ENCODE measurements at places on chromosomes 4 and X.

DNA sequence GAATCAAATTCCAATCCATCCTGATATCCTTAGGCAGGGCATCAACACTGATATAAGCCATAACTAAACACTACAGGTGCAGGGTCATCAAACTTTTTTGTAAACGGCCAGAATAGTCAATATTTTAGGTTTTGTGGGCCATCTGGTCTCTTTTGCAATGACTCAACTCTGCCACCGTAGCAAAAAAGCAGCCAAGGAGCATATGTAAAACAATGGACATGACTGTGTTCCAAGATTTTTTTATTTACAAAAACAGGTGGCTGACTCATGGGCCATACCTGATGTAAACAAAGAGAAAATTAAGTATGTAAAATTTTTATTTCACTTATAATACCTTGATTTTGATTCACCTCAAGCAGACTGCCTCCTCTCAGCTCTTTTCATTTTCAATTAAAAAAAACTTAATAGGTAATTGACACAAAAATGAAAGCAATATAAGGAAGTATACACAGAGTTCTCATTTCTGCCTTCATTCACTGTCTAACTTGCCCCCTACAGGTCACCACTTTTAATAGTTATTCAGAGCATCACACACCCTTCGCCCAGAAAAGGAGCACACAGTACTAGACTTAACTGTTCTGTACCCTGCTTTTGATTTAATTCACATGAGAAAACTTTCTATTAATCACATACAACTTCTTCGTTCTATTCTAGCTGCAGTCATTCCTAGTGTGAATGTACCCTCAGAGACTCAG is 35.3 kb upstream of the GPM6B start:
- no peak for DNase-seq

GRCh38 chrX:46326161-46326560 is 219.1 kb downstream of the ZNF674 start:
- no peak for DNase-seq

DNA sequence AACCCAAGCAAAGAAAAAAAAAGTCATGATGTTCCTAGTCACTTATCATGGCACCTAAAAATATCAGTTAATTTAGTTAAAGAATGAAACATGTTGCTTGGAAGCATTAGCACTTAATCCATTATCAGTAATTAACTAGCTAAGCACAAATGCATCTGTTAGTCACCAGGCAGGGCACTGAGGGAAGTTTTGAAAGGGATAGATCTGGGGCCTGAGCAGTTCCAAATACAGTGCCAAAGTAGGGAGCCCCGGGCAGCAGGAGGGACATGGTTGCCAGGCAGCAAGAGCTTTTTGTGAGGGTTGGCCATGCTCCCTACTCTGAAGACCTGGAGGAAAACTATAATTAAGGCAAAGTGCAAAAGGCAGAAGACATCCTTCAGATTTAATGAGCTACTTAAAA is 62.0 kb downstream of the PHKA1 start:
- DNase-seq: no peak

GRCh38 chr4:4582653-4583052 is 40.8 kb upstream of the STX18 start:
- DNase-seq: no peak

DNA sequence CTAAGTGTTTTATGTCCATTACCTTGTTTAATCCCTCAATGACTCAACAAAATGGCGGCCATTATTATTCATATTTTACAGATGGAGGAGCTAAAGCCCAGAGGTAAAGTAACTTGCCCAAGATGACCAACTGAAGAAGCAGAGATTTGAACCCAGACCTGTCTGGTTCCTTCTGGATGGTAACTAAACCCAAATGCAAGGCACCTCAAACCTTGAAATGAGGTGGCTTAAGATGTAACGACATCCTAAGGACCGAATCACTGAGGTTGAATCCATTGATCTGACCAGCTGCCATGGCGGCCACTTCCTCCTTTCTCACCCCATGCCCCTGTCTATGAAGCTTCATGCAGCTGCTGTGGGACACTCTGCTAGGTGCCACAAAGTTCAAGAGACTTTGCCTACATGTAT is 932 bp downstream of the TLR10 start:
- DNase-seq: no peak

GRCh38 chrX:71625471-71625870 is 7.2 kb upstream of the CXCR3 start:
- no peak for DNase-seq

DNA sequence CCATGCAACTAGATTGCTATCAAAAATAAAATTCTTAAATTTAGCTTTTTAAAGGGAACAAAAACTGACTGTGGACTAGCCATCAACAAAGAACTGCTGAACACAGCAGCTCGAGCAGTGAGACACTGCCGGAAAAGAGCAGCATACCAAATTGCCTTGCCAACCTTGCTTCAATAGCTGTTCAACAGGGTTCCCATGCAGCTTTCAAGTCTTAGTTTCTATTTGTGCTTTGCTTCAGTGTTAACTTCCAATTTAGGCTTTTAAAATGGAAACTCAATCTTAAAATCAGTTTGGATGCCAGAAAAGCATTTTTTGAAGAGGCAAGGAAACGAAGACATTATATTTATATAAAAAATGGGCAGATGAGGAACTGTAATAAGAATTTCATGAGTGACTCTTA is 463.4 kb upstream of the MAGEB18 start:
- no peak for DNase-seq

DNA sequence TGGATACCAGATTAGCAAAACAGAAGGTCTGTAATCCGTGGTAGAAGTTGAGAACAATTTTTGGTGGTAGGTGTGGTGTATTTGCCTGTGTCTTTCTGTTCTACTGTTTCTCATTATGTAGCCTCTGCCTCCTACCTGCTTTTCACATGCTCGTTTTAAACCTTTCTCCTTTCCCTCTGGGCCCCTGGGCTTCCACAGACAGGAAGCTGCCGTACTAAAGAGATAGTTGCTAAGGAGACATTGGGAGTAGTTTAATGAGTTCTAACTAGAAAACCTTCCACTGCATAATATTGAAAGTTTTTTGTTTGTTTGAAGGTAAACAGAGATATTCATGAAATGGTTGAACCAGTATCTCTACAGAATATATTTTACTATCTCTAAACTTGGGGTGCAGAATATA is 107.8 kb downstream of the STOX2 start:
- no peak for DNase-seq

DNA sequence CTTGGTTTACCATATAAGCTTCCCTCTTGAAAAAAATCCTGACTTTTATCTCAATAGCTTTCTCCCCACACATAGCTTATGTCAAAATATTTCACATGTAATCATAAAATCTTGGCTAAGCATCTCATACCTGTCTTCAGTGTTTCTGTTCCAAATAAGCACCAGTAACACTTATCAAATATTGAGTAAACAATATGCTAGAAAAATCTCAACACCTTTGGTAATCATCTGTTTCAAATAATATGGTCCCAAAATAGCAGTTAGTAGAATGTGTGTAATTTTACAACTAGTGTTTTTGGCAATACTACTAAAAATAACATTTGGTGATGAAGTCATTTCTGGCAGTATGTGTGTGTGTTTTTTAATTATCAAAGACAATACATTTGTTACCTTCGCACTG is 2138.2 kb downstream of the PCDH7 start:
- no peak for DNase-seq

GRCh38 chrX:10660171-10660570 is 39.8 kb upstream of the MID1 start:
- no peak for DNase-seq

DNA sequence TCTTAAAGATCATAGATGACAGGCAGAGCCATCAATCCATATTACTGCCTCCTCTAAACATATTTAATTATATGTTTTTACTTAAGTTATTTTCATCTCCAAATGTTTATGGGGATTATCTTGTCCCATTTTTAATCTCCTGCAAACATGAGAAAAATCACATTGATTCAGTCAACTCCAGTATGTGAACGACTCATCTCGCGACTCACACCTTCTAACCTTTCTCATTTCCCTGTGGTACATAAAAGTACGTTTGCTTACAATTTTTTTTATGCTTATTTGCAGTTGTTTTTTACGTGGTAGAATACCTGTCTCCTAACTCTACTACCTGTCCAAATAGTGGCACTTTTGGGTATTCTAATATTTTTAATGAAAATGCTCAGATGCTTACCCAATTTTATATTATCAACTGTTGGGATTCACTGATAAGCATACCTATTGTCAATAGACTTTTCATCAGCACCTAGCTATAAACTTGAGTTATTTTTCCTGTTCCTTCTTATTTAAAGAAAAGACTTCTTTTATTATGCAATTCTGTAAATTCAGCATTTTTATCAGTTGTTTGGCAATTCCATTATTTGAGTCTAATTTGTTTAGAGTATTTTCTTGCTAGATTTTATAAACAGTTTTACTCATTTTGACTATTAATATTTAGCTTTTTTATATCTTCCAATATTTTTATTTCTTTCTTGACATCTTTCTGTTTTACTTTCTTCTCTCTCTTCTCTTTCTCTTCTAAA is 276.6 kb downstream of the ANK2 start:
- DNase-seq: no peak

- DNase-seq: no peak
Measured at GRCh38 chrX:140510895-140511295, 6.0 kb upstream of the SOX3 start.

- no peak for DNase-seq
Measured at GRCh38 chrX:130330146-130330545, 9.6 kb upstream of the SLC25A14 start.

GRCh38 chr4:184681916-184682315 is 32.4 kb downstream of the PRIMPOL start:
- DNase-seq: no peak

DNA sequence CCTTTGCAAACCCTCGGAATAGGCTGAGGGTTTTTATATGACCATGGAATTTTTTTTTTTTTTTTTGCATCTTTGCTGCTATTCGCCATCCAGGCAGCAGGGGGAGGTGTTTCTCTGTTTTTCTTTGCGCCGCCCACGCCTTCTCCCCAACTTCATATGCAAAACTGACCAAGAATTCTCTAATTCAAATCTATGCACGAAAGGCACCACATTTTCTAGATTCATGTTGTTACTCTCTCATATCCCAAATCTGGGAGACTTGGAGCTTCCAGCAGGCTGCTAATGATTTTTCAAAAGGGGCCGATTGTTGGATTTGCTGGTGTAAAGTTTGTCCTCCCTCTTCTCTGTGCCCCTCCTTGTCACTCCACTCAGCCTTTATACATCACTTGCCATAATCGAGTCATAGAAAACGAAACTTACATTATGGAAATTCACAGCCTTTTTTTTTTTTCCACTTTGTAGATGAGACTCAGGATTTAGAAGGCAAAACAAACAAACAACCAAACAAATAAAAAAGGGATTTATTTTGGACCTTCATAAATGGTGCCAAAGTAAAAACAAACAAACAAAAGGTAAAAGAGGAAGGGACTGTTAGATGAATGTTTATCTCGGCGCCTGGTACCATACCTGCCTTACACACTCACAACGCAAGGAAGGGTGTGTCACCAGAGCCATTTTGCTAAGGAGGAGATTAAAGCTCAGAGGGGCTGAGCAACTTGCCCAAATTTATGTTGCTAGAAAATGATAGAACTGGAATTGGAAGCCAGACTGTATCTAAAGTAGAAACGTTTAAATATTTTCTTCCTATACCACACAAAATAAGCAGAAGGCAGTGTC is 29.3 kb upstream of the BOD1L1 start:
- no peak for DNase-seq

GRCh38 chrX:16060252-16060651 is 63.1 kb upstream of the GRPR start:
- DNase-seq: no peak

- no peak for DNase-seq
Measured at GRCh38 chr4:147753047-147753446, 21.2 kb downstream of the ARHGAP10 start.

- no peak for DNase-seq
Measured at GRCh38 chrX:141619336-141619735, 29.8 kb downstream of the SPANXA2 start.

DNA sequence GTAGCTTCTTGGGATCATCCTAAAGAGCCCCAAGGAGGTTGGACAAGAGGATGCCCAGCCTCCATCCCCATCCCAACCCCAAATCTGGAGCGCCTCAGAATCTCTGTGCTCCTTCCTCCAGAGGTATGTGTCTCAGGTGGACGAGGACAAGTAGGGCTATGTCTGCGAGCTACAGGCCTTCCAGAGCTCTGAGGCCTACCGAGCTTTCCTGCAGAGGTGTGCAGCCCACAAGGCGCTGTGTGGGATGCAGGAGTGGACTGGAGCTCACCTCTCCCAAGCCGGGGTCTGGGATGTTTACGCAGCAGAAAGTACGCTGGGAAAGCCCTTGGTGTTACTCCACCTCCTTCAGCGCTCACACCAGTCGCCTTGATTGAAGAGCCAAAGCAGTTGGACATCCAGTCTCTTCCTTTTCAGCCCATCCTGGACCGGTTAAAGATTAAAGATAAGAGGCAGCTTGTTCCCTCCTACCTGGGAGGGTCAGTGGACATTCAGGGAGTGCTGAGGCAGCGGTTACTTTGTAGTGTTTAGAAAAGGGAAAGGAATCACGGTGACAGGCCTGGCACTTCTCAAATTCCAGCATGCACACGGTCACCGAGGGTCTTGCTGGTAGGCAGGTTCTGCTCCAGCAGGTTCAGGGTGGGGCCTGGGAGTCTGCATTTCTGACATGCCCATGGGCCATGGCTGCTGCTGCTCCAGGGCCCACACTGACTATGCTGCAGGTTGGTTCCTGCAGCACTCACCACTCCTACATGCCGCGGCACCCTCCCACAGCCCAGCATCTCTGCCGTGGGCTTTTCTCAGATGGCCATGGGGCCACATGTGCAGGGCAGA is 29.5 kb upstream of the JAKMIP1 start:
- DNase-seq: no peak

- no peak for DNase-seq
Measured at GRCh38 chr4:165631912-165632311, 241.1 kb upstream of the TLL1 start.

- no peak for DNase-seq
Measured at GRCh38 chrX:45126158-45126557, 74.5 kb downstream of the DIPK2B start.

GRCh38 chr4:169120624-169121023 is 110.6 kb upstream of the CBR4 start:
- DNase-seq: no peak

- DNase-seq: no peak
Measured at GRCh38 chr4:153448003-153448731, 18.0 kb upstream of the TMEM131L start.
